Heart right ventricle (tissue), 16 donors: ENCODE measurements at places on chromosomes 11 and 22. TPM values are rescaled to one million over a fixed set of nuclear protein-coding genes. Genes with fewer than 3 reads are reported as not detected.

TMEM258 gene
- 80.7 TPM for polyA plus RNA-seq

TREH gene
- polyA plus RNA-seq, result 4.8 TPM

PNPLA5 gene
- not detected for polyA plus RNA-seq

MMP10 gene
- polyA plus RNA-seq, result not detected

VWCE gene
- polyA plus RNA-seq, result 0.42 TPM
